ENCODE measurements at places on chromosomes 5 and 9.

DNA sequence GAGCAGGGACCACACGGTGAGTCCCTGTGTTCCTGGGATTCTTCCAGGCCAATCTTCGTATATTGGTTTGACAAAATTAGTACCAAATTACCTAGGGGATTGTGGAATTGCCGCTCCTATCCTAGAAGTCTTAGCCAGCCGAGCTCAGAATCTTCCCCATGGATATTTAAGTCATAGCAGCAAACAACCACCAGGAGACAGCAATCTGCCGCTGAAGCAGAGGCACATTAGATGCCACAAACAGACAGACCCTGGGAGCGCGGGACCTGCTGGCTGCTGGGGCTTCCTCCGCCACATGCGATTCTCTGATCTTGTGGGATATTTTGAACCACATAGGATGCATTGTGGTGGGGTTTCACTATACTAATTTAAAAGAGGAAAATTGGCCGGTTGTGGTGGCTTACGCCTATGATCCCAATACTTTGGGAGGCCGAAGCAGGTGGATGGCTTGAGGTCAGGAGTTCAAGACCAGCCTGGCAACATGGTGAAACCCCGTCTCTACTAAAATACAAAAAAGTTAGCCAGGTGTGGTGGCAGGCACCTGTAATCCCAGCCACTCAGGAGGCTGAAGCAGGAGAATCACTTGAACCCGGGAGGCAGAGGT is 31.7 kb upstream of the ZBTB43 start:
- no peak for DNase-seq

GRCh38 chr5:2740051-2740875 is 11.2 kb downstream of the IRX2 start:
- no peak for DNase-seq

GRCh38 chr5:5191906-5192305 is 51.8 kb downstream of the ADAMTS16 start:
- DNase-seq: no peak

GRCh38 chr9:27151693-27152404 is 42.8 kb downstream of the TEK start:
- peak; percentile 47 for DNase-seq

- DNase-seq: no peak
Measured at GRCh38 chr5:80134876-80135275, 99.7 kb downstream of the THBS4 start.

- DNase-seq: peak; percentile 13
Measured at GRCh38 chr9:15725953-15726352, 173.1 kb downstream of the CCDC171 start.

DNA sequence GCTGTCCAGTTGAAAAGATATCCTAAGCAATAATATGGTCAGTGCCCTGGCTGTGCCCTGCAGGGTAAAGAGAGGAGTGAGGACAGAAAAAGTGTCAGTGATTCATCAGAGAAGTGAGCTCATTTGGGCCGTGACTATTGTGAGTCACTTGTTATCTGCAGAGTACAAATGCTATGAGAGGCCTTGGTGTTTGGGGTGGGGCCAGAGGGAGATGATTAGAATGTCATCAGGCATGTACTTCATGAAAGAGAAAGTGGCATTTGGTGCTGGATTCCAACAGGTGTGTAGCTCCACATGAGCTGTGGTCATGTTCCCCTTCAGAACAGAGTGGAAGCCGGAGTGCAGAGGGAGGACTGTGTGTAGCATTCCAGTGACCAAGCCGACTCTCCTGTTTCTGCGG is 174.1 kb downstream of the KDM4C start:
- DNase-seq: peak; percentile 73

DNA sequence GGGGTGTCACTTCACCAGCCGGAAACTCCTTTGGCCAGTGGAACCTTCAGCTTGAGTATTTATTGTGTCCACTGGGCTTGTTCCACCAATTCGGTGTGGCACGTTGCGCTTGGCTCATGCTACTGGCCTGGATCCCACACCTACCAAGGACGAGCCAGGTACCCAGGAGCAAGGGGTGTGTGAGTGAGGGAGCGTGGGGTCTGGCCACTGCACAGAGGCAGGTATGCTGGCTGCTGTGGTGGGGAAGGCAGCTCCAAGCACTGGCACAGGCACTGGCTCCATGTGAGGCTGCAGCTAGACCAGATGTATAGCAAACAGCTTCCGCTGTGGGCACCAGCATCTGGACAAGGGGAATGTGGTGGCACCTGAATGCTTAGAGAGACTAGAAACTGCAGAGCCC is 28.1 kb upstream of the CYLC2 start:
- no peak for DNase-seq

GRCh38 chr9:134173127-134174072 is 9.0 kb upstream of the RNU6ATAC start:
- no peak for DNase-seq

- DNase-seq: no peak
Measured at GRCh38 chr5:76649140-76649539, 25.9 kb upstream of the F2RL2 start.

GRCh38 chr5:169551146-169551545 is 32.4 kb upstream of the SPDL1 start:
- no peak for DNase-seq

GRCh38 chr9:6852243-6852963 is 94.6 kb downstream of the KDM4C start:
- DNase-seq: peak; percentile 42

GRCh38 chr9:83355729-83356151 is 182.5 kb downstream of the FRMD3 start:
- DNase-seq: no peak

DNA sequence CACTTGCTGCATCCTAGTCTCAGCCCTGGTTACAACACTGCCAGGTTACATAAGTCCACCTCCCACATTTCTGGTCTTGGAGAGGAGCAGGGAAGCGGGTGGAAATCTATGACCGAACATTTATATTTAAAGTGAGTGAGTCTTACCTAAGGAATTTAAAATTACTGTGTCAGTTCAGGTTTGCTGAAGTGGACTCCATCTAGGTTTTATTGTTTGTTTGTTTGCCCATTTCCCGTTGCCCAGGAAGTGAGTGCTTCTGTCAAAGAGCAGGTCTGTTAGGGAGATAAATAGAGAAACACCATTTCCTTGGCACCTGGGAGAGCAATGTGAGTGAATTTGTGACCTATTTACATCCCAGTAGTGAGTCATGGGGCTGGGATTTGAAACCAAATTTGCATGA is 179.5 kb downstream of the KIF4B start:
- DNase-seq: no peak

DNA sequence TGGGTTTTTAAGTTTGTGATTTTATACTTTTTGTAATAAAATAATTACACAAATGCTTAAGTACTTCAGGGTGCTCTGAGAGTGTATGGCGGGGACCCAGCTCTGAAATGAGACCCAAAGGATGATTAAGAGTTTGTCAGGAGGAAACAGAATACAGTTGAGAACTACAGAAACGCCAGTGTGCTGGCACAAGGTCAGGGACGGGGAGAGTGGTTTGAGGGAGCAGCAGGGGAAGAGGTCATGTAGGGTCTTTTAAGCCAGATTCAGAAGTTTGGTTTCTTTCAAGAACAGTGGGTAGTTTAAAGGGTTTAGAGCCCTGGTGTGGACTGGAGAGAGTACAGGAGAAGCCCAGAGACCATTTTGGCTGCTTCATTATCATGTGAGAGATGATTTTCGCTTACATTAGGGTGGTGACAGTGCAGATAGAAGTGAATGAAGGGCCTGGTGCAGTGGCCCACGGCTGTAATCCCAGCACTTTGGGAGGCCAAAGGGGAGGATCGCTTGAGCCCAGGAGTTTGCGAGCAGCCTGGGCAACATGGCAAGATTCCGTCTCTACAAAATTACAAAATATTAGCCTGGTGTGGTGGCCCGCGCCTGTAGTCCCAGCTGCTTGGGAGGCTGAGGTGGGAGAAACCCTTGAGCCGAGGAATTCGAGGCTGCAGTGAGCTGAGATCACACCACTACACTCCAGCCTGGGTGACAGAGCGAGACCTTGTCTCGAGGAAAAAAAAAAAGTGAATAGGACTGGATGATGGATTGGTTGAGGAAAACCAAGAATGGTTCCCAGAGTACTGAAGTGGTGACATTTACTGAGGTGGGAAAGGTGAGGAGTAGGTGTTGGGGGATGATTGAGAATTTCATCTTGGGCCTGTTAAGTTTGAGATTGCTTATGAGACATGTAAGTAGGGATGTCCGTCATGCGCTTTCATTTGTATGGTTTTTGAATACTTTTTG is 1.4 kb upstream of the ETF1 start:
- DNase-seq: peak; percentile 45

DNA sequence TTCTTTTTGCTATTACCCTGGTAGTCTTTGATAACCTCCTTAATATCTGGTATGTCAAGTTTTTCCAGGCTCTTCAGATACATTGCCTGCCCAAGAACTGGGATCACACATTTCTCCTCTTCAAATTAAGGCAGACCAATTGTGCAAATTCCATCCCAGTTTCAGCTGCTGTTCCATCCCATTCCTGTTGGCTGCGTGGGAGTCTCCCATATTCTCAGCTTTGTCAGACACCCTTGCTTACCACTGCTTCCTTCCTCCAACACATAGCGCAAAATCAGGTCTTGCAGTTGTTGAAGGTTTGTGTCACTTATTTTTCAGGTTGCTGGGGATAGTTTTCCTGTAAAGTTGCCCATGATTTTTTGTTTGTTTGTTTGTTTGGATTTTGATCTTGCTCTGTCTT is 15.2 kb downstream of the HCN1 start:
- DNase-seq: no peak

GRCh38 chr5:118115791-118116190 is 872.6 kb downstream of the DTWD2 start:
- peak; percentile 14 for DNase-seq

DNA sequence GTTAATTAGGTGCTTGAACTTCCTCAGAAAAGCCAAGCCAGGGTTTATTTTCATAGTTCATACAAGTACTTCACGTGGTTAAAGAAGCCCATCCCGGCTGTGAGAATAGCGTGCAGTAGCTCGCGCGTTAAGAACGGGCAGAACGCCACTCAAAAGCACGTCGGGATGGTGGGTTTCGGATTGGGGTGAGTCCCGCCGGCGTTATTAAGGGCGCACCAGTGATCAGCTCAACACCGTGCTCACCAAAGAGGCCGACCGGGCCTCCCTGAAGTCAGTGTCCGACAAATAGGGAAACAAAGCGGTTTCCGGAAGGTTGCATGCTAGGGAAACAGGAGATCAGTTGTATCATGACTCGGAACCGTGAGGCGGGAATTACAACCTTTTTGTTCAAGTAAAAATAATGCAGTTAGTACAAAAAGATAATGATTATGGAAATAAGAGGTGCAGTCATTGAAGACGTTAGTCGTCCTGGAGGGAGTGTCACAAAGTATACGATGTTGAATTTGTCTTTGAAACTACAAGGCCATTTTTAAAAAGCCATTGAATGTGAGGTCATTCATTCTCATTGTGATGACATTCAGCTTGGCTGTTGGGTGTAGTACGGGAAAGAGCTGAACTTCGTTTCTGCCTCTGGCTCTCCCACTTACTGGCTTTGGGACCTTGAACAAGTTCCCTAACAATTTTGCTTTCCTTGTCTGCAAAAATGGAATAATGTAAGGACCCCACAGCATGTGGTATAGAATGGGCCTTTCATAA is 992 bp downstream of the SETD9 start:
- DNase-seq: no peak
